8988T (cell line): ENCODE measurements at places on chromosomes 3 and 15.

- no peak for DNase-seq
Measured at GRCh38 chr3:58198362-58198761, 12.4 kb downstream of the DNASE1L3 start.

- DNase-seq, result no peak
Measured at GRCh38 chr3:190323246-190323626, 990 bp upstream of the CLDN1 start.

DNA sequence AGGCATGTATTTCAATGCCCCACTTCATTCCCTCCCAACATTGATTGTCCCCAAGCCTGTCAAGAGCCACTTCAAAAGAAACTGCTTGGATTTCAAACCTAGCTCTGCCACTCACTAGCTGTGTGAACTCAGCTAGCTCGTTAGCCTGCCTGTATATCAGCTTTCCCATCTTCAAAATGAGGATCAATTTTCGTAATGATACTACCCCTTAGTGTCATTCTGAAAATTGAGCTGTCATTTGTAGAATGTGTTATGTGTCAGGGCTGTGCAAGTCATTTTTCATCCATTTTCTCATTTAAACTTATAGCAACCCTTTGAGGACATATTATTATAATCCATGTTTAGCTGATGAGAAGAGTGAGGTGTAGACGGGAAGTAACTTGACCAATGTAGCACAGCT, 88.6 kb downstream of the TRIM42 start:
- no peak for DNase-seq

GRCh38 chr3:72079369-72079872, 294.5 kb upstream of the PROK2 start:
- no peak for DNase-seq

DNA sequence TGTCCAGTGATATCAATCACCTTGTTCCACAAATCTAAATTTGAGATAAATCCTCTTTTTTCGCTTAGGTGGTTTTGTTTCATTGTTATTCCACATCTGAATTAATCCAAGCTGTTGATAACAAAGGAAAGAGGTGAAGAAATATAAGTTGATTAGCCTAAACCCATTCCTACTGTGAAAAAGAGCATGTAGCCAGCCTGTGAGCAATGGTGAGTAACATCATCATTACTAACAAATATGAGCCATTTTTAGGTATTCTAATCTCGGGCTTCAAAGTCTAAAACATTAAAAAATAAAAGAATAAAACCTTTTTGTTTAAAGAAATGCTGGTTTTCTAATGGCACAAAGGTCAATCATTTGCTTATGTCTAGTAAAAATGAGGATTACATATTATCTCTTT, 52.1 kb upstream of the P3H2 start:
- DNase-seq, result no peak

GRCh38 chr3:143961342-143961741, 10.3 kb upstream of the DIPK2A start:
- DNase-seq, result no peak

DNA sequence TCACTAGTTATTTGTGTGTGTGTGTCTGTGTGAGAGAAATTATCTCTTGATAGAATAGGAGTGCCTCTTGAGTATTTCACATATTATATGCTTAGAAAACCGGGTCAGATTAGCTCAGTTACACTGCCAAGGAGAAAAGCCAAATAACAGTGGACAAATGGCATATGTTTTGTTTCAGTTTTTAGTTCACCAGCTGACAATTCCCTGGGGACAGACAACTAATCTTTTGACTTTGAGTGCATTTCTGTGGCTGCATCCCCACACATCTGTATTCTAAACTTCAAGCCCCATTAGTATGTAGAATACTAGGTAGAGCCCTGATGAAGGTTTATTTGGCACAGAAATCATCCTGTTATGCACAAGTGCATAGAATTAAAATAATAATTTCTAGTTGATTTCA, 227.7 kb upstream of the CNTN3 start:
- DNase-seq, result no peak

DNA sequence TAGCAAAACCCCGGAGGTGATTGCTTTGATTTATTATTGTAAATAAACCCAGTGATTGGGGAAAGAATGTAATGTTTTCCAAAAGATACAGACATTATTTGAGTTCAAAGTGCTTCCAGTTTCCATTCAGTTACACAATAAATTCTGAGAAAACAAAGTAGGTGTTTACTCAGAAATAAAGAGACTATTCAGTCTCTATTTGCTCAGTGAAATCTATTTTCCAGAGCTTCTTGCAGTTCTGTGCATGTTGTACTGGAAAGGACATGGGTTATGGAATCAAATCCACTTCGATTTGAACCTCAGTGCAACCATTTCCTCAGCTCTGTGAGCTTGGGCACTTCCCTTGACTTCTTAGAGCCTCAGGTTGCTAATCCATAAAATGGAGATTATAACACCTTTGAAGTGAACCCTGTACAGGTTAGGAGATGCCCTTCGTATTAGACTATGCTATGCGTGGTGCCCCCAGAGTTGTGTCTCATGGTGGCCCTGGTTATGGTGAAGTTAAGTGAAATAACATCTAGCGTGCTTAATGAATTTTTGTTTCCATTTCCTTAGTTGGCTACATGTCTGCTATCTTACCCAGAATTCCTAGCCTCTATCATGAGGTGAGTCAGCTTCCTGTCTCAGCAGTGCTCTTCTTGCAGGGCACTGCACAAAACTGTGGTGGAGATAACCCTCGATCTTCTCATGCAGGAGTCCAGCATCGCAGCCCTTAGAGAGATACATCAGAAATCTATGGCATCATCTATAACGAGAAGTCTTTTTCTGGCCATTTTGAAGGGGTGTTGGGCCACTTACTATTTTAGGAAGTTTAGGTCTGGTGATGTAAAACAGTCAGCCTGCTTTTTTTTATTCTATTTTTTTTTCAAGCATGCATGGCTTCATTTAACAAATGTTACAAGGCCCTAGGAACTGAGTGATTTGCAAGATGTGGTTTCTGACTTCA, 97.7 kb downstream of the RPL39L start:
- DNase-seq, result no peak

- no peak for DNase-seq
Measured at GRCh38 chr3:140927279-140928069, 14.2 kb upstream of the SLC25A36 start.

GRCh38 chr3:171811913-171812335, 1.6 kb upstream of the PLD1 start:
- no peak for DNase-seq

DNA sequence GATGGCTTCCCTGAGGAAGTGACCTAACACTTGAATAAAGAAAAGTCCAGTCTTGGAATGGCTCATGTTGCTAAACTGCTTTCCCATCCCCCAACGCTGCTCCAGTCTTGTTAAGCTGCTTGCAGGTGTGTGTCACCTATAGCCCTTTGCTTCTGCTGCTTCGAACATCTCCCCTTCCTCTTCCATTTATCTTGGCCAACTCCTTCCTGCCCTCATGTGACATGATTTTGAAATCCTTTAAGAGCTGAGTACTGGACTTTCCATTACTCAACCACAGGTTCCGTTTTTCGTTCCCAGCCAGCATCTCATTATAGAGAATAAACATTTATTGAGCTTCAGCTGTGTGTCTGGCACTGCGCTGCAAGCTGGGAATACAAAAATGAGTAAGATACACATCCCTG, 1.7 kb downstream of the ATG7 start:
- DNase-seq, result no peak

- DNase-seq, result no peak
Measured at GRCh38 chr3:174873832-174874657, 14.9 kb downstream of the NAALADL2 start.

- DNase-seq, result no peak
Measured at GRCh38 chr15:81133782-81134461, at the start of gene CFAP161. TSS of gene CFAP161 (plus strand) at chr15:81134270. CDS start at chr15:81134330, 60 bp downstream.

GRCh38 chr15:48865370-48866079, 12.4 kb upstream of the EID1 start:
- DNase-seq, result no peak

- no peak for DNase-seq
Measured at GRCh38 chr3:7095116-7095515, 234.2 kb downstream of the GRM7 start.

DNA sequence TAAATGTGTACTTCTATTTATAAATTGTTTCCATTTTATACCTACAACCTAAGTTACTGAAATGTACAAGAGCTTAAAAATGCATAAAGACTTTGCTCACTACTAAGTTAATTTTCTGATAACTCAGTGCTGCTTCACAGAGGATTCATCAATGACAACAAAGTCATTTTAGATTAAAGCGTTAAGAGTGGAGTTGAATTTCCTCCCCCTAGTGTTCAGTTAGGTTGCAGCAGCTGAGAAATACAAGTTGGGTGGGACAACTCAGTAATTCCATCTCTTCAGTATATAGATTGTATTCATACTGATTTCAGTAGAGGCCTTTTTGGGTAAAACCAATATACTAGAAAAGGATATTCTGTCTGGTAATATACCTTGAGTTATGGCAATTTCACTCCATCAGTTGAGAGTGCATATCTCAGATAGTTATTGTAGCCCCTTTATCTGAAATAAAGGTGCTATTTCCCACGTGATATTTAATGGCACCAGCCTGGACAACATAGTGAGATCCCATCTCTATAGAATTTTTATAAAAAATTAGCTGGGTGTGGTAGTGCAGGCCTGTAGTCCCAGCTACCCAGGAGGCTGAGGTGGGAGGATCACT, 6.9 kb upstream of the RPL35A start:
- DNase-seq, result no peak

- no peak for DNase-seq
Measured at GRCh38 chr15:49627407-49627877, 6.6 kb downstream of the DTWD1 start.

GRCh38 chr3:190378240-190378891, 9.6 kb upstream of the CLDN16 start:
- no peak for DNase-seq

DNA sequence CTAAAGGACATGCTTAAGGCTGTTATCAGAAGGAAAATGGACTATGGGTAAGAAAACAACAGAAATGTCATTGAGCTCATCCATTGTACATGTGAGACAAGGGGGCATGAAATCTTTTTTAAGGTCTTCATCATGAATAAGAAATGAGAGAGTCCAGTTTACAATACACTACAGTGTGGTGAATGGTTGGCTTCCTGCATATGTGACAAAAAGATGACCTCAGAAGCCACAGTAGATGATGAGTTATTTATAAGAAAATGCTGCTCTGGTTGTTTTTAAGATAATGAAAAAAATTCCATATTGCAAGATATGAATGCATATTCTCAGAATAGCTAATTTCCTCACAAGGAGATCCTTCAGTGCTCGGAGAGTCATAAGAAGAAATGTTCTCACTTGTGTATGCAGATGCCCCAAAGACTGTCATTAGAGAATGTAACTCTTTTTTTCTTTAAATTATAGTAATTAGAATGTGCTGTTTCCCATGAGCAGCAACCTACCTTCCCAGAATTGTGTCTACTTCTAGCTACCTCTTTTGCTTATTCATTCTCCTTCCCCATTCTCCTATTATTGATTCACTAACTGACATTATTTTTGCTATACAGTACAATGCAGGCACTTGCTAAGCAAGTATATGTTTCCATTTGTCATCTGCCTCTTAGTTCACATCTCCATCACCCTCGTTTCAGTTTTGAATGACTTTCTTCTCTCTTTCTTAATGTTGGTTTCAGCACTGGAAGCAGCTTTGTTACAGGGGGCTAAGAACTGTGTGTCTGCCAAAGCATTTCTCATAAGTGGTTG, 152.0 kb upstream of the PEX5L start:
- no peak for DNase-seq

DNA sequence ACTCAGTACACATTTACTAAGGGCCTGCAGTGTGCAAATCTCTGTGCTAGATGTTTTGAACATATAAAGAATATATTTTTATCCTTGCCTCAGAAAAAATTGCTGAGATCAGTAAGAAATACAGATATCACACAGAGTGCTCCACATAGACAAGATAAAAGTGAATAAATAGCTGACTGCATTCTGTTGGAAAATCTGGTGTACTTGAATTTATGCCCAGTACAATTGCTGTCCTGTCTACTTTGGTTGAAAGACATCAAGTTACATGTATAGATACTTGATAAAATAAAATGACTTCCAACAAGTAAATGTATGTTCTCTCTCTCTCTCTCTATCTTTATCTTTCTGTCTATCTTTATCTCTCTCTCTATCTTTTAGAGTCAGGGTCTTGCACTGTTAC, 381.2 kb upstream of the CBLB start:
- no peak for DNase-seq

DNA sequence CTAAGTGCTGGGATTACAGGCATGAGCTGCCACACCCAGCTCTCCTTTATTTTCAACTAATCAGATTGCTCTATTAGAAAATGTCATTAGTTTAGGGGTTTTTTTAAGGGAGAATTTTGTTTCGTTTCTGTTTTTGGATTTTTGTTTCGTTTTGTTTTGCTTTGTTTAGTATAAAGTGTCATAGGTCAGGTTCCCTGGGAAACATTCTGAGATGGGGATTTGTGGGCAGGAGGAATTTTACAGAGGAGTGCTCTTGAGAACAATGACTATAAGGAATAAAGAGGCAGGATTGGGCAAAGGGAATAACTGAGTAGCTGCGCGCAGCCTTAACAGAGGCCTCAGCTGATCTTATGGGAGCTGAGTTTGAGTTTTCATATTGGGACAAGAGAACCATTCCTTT, 86.8 kb upstream of the NR2F2 start:
- no peak for DNase-seq

DNA sequence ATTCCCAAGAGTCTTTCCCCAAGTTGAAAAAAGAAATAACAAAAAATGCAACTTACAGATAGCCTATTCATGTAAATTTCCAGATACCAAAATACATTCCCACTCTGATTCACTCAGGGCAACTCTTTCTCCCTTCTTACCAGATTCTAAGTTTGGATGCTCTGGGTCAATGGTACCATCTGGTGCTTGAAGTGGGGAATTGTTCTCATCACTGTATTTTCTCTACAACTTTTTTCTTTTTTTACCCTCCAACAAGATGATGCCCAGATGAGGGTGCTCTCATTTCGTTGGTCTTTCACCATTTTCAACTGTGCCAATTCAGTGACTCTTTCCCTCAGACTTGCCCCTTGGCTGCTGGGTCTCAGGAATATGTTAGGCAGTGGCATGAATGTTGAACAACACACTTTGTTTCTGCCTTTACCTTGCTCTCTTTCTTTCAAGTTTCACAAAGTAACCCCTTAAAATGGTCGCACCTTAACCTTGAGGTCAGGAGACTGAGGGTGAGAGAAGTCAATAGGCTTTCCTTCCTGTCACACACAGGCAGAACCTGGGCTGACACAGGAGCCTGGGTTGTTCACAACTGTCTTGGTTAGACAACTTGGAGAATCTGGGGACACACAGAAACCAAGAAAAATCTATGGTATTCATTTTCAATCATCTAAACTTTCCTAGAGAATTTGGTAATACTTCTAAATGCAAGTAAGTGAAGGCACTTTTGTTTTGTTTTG, 330.7 kb upstream of the SLCO3A1 start:
- no peak for DNase-seq

GRCh38 chr3:165395188-165395587, 199.0 kb upstream of the SLITRK3 start:
- DNase-seq, result no peak

DNA sequence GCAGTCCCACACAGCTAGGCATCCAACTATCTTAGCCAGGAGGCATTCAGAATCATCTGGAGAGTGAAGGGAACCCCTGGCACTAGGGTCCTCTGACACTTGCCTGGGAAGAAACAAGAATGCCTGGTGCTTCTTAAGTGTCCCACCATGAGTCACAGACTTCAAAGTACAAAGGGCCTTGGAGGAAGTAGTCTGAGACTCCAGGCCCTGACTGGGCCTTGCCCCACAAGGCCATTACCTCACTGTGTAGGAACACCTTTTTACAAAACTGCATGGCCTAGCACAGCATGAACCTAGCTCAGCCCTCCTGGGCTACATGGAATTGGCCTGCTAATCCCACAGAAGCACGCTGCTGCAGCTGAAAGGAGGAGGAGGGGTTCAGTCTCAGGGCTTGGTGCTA, 104.5 kb upstream of the SLCO2A1 start:
- no peak for DNase-seq

GRCh38 chr3:153840487-153840886, 280.7 kb upstream of the ARHGEF26 start:
- DNase-seq, result no peak
